HCT116 (cell line): ENCODE measurements at places on chromosomes 5 and 9.
A peak's percentile ranks its signal among the peaks of the same experiment; 100 is the strongest.

DNA sequence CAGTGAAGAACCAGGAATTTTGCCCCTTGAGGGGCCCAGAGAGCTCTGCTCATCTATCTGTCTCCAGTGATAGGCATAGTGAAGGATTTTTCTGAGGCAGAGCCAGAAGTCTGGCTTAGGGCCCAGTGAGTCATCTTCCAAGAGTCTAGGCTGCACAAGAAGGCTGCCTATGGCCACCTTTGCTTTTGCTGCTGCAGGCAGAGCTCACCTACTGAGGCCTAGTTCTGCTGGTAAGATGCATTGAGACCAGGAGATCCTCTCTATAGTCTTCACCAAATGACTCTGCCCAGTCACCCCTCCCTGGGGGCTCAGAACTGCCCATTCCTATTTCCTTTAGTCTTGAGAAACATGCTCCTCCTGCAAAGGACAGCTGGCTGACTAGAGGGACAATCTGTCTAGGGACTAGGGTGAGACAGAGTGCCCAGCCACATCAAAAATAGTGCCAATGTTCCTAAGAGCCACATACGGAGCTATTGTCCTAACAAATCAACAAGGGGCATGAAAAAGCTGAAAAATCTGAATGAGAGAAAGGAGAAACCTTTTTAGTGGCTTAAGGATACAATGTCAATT is 40.3 kb upstream of the CDKN2AIPNL start:
- no peak for DNase-seq

- peak; percentile 19 for DNase-seq
Observed at GRCh38 chr5:65722575-65723403, 784 bp downstream of the NLN start.

GRCh38 chr9:22203371-22204138 is 194.4 kb upstream of the CDKN2B start:
- DNase-seq, result no peak

- DNase-seq, result no peak
Observed at GRCh38 chr5:44402084-44402483, 12.9 kb upstream of the FGF10 start.
